CD4-positive, alpha-beta T cell treated with Interleukin-17A for 4 hours (primary cell): ENCODE measurements at places on chromosomes 1 and 21.
A peak's percentile ranks its signal among the peaks of the same experiment; 100 is the strongest.

GRCh38 chr1:168229893-168230292 is 4.1 kb downstream of the SFT2D2 start:
- no peak for DNase-seq

- DNase-seq, result no peak
Observed at GRCh38 chr21:44666401-44667320, at the start of gene KRTAP12-2. KRTAP12-2 (minus strand) TSS chr21:44666927; CDS start chr21:44666886, 41 bp downstream.

DNA sequence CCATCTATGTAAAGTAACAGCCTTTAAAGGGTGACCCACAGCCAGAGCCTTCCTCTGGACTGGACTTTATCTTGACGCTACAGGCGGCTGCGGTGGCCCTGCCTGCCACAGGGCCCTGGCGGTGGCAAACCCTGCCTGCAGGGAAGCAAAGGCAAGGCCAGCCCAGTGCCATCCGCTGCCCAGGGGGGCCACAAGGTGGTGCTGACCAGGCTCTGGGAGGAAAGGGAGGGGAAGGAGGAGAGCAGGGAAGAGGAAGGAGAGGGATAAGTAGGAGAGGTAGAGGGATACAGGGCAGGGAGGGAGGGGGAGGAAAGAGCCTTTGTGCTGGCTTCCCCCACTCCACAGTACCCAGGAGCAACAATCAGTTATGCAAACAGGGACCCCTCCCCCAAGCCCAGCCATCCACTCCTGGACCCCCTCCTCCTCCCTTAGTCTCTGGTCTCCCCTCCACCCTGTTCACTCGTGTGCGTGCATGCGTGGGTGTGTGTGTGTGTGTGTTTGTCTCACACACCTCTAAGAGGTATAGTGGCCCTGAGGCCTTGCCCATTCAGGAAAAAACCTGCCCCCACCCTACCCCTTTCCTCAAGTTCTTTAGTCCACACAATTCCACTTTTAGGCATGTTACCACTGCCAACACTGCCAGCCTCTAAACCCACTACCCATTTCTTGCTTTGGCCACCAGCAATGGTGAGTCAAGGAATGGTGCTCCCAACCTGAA is 30.3 kb downstream of the SSBP3 start:
- DNase-seq, result no peak

- DNase-seq, result no peak
Observed at GRCh38 chr1:201630582-201630981, 91.7 kb downstream of the NAV1 start.

- no peak for DNase-seq
Observed at GRCh38 chr1:118262865-118263264, 77.8 kb upstream of the SPAG17 start.

GRCh38 chr1:210482491-210482890 is 153.8 kb downstream of the HHAT start:
- DNase-seq, result no peak

DNA sequence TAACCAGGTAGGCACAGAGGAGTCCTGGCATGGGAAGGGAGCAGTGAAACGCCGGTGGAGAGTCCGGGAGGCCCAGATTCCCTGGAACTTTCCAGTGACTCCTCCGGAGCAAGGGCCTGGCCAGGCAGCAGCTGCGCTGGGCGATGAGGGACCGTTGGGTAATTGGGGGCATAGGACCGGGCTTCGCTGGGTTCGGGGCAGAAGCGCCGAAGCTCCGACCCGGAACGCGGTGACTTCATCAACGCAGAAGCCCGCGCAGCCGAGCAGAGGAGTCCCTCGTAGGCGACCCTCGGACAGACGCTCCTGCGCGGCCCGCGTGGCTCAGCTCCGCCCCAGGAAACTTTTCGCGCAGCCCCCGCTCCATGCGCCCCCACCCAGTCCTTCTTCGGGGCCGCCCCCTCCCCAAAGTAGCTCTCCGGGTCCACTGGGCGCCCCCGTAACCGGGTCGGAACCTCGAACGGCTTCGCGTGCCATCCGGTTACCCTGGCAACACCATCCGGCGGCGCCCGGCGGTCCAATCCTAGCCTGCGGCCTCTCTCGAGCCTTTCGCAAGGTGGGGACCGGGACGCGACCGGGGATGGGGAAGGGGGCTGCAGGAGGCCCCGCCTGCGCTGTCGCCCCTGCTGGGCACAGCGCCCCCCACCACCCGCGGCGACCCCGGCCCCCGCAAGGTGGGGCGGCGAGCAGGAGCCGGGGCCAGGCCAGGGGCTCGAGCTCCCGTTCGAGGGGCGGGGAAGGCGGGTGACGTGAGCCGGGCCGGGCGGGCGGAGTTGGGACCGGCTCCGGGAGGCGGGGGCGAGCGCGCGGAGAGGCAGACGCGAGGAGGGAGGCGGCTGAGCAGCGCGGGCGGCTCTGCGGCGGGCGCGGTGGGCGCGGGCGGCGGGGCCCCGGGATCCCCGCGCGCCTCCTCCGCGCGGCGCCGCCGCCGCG is at the start of gene AJAP1:
Gene AJAP1, plus strand, starts transcription at position 814 of the 930 bp plus-strand sequence. CDS start 817 bp downstream, outside the sequence.
- no peak for DNase-seq

DNA sequence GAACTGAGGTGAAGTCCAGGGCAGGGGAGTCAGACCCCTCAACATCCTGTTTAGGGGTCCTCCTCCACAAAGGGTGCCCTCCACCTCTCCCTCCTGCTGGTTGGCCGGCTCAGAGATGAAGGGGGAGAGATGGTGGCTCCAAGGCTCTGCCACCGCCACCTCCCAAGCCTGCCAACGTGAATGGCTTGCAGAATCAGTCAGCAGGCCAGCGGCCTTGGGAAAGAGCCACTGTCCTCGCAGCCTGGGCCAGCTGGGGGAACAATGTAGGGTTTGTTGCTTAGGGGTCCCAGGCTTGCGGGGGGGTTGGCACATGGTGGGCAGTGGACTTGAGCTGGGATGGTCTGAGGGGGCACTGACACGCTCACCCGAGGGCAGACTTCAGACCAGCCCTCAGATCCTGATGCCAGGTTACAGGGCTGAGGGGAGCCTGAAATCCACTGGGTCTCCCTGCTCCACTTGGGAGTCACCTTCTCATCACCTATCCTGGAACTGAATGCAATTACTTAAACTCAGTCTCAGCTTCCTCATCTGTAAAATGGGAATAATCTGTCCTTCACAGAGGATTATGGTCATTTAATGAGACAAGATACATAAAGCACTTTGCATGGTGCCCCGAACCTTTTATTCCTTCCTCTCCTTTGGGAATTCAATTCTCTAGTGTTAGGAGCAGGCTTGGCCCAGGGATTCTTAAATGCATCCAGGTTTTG is 8.3 kb downstream of the GPR37L1 start:
- DNase-seq, result no peak

- no peak for DNase-seq
Observed at GRCh38 chr1:15197591-15198447, 44.3 kb downstream of the TMEM51 start.

DNA sequence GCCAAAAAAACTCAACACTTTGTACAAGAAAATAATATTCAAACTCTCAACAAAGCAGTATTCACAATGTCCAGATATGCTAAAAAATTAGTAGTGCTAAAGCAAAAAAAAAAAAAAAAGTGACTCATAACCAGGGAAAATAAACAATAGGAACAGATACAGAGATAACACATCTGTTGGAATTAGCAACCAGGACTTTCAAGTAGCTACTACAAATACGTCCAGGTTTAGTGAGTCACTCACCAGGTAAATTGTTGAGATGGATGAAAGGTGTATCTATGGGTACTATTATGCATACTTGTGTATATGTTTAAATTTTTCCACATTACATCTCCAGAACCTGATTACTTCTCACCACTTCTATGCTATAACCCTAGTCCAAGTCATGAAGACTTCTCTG is 144.8 kb upstream of the SLC35F3 start:
- DNase-seq, result no peak

- no peak for DNase-seq
Observed at GRCh38 chr1:159239551-159240220, 35.0 kb downstream of the ACKR1 start.

DNA sequence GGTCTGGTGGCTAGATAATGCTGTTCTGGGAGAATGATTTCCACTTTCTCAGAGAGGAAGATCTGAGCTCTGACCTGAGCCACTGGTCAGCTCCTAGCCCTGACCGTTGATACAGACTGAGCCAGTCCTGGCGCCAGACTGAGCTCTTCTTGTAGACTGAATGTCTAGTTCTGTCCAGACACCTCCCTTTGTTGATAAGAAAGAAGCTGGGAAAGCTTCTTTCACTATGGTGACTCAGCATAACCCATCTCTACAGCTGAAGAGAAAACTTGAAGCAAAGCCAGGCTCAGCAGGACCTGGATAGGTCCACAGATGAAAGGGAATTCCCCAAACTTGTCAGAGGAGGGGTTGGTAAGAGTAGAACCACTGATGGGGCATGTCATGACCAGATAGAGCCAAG is 9.9 kb upstream of the TRABD2B start:
- no peak for DNase-seq

- peak; percentile 82 for DNase-seq
Observed at GRCh38 chr21:45541221-45542039, 810 bp downstream of the SLC19A1 start.

DNA sequence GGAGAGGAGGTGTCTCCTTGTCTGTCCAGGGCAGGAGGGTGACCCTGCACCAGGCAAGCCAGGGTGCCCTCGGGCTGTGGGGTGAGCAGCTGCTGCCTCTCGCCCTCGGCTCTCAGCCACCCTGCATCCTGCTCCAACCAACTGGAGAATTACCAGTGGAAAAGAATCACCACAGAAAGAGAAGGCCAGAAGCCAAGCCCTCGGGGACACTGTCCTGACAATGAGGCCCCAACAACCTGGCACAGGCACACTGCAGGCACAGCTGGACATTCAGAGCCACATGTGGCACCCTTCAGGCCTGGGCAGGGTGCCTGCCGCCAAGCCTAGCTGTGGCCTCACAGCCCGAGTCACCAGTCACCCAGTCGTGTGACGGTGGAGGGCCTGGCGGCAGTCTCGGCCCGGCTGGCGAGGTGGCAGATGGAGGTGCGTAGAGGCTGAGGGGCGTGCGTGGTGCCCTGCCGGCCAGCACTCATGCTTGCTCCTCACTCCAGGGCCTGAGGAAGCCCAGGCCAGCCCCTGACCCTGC is 12.0 kb downstream of the MEGF6 start:
- no peak for DNase-seq

DNA sequence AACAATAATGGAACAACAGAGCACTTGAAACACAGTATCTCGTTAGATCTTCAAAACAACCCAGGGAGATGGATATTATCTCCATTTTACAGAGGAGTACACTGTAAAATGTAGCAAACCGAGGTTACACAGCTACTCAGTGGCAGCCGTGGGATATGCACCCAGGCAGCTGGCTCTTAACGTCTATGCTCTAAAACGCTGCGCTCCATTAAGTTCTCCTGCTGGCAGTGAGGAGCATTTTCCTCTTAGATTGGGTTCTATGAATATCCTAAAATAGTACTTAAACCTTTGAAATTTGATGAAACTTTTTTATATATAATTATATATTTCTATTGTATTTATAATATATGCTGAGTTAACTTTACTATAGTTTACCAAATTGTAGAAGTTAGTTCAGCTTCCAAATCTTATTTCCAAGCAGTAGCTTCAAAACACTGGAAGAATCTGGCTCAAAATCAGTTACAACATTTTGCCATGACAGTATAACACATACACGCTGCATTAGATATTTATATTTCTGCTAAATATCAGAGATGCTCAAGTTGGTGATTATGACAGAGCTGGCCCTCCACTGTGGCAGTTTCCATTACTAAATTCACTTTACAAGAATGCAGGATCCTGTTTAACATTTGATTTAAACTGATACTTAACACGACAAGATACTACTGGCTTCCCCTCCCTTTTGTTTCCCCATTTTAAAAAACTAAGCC is 49.5 kb downstream of the TGFBR3 start:
- no peak for DNase-seq

GRCh38 chr1:151428068-151428467 is 28.7 kb downstream of the PSMB4 start:
- DNase-seq, result no peak

- no peak for DNase-seq
Observed at GRCh38 chr1:108609483-108610049, 49.7 kb downstream of the EEIG2 start.

DNA sequence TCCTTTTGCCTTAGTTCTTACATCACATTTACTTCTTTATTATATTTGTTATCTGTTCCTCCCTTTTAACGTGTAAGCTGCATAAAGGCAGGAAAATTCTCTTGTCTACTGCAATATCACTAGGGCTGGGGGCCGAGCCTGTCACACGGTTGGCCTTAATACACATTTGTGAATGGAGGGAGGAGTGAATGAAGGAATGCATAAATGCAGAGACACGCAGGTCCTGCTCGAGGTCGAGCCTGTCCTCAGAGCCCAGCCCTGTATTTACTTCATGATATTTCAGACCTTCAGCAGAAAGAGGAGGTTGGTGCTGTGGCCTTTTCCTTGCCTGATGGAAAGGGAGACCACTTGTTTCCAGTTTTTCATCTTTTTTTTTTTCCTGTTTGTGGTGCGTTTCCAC is 671.3 kb downstream of the PTPRU start:
- DNase-seq, result no peak

DNA sequence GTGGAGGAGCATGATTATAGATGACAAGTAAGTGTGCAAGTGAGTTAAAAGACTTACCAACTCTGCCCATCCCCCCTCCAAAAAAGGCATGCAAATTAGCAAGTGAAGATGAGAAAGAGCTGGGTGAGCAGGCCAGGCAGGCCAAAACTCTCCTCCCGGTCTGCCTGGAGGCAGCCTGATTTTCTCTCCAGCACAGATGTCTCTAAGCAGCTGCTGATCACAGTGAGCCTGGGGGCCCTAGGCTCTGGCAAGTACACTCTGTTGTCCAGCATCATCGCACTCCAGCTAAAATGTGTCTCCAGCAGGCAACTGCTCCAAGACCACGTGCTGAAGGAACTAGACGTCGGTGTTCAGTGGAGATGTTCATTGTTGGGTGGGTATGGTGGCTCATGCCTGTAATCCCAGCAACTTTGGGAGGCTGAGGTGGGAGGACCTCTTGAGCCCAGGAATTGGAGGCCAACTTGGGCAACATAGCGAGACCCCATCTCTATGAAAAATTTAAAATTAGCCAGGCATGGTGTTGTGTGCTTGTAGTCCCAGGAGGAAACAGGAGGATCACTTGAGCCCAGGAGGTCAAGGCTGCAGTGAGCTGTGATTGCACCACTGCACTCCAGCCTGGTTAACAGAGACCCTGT is 56.7 kb upstream of the PUM1 start:
- DNase-seq, result no peak

DNA sequence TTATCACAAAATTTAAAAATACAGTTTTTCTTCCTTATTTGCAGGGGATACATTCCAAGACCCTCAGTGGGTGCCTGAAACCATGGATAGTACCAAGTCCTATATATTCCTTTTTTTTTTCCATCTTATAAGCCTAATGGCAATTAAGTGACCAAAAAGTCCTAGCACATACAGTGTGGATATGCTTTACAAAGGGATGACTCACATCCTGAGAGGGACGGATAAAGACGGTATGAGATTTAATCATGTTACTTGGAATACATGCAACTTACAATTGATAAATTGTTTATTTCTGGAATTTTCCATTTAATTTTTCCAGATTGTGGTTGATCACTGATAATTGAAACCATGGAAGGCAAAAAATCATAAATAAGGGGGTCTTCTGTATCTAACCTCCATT is 181.2 kb upstream of the BRINP3 start:
- no peak for DNase-seq

GRCh38 chr21:27719226-27719625 is 752.3 kb upstream of the ADAMTS5 start:
- DNase-seq, result no peak
